ENCODE measurements at places on chromosomes 5 and 9. TPM values are rescaled to one million over a fixed set of nuclear protein-coding genes. Genes with fewer than 3 reads are reported as not detected.

DNA sequence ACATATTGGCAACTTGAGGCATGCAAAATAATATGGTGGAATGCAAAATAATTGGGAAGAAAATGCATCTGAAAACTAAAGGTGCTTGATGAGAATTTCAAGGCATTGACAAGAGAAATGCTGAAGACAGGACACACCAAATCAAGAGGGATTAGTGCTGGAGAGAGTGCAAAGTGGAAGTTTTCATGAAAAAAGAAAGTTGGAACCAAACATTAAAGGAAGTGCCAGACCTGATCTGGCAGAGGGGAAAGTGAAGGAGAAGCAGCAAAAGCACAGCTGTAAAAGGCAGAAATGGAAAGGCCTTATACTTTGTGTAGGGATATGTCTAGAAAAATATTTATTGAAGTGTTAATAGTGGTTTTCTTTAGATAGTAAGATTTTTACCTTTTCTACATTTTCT is 35.3 kb upstream of the FYB1 start:
- H3K27me3 ChIP-seq = no peaks in the 10 kb centered on the region
- no peak for DNase-seq
- H3K27ac ChIP-seq = no peak overlapping the region
- H3K4me1 ChIP-seq = no peaks in the 10 kb centered on the region
- H3K36me3 ChIP-seq = no peaks in the 10 kb centered on the region
- no peak overlapping the region for H3K4me3 ChIP-seq

GRCh38 chr9:128159522-128159783 is 612 bp upstream of the BBLN start:
- DNase-seq = peak; percentile 73
- peaks cover 17% of the 10 kb centered on the region for H3K4me1 ChIP-seq
- peaks cover 8% of the 10 kb centered on the region for H3K36me3 ChIP-seq
- H3K27ac ChIP-seq = peak overlapping the region; percentile 72

- H3K27me3 ChIP-seq = no peaks in the 10 kb centered on the region
- H3K36me3 ChIP-seq = no peaks in the 10 kb centered on the region
- H3K27ac ChIP-seq = peak overlapping the region; percentile 99
- H3K4me3 ChIP-seq = no peak overlapping the region
Observed at GRCh38 chr5:133048993-133049725, 2.7 kb upstream of the HSPA4 start.

- no peak overlapping the region for H3K4me3 ChIP-seq
- no peaks in the 10 kb centered on the region for H3K36me3 ChIP-seq
- H3K27me3 ChIP-seq = peaks cover 42% of the 10 kb centered on the region
- H3K4me1 ChIP-seq = peaks cover 15% of the 10 kb centered on the region
Observed at GRCh38 chr9:129258823-129259301, 80.8 kb upstream of the IER5L start.

- H3K27ac ChIP-seq = no peak overlapping the region
- H3K4me1 ChIP-seq = no peaks in the 10 kb centered on the region
- no peak overlapping the region for H3K4me3 ChIP-seq
- H3K27me3 ChIP-seq = no peaks in the 10 kb centered on the region
- H3K36me3 ChIP-seq = no peaks in the 10 kb centered on the region
Observed at GRCh38 chr9:93049491-93049890, 9.0 kb upstream of the SUSD3 start.

GRCh38 chr5:32499261-32499660 is 54.7 kb upstream of the ZFR start:
- H3K4me1 ChIP-seq = no peaks in the 10 kb centered on the region
- no peaks in the 10 kb centered on the region for H3K36me3 ChIP-seq
- no peak overlapping the region for H3K4me3 ChIP-seq
- H3K27ac ChIP-seq = no peak overlapping the region
- no peak for DNase-seq

DNA sequence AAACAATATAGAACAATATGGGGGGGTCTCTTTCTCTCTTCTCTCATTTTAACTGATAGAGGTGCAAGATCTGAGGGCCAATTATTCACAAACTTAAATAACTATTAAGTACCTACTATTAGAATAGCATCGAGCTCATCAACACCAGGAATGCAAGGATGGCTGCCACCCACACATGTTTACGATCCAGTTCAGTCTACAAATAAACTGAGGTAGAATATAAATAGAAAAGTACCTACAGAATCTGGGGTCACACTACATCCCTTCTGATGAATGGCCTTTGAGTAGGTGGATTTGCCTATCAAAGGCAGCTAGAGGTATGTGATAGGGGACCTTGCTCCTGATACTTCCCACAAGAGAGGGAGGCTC is 91.8 kb upstream of the ZNF366 start:
- peak overlapping the region; percentile 92 for H3K27ac ChIP-seq

DNA sequence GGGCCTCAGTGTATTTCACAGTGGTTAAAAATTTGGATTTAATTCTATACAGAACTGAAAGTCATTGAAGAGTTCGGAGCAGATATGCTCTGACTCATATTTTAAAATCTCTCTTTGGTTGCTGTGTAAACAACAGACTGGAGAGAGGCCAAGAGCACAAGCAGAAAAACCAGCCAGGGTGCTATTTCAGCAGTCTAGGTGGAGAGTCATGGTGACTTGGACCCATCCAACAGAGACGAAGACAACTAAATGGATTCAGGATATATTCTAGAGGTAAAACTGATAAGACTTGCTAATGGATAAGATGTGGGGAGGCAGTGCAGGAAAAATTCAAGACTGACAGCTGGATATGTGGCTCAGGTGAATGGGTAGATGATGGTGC is 168.9 kb downstream of the MAPKAP1 start:
- peaks cover 23% of the 10 kb centered on the region for H3K36me3 ChIP-seq
- H3K27ac ChIP-seq = no peak overlapping the region

Gene ECPAS
- total RNA-seq = 66.7 TPM

Gene DMRT3
- not detected for total RNA-seq

Gene PCSK1
- total RNA-seq = not detected
